ENCODE measurements at places on chromosomes 13 and 19.

DNA sequence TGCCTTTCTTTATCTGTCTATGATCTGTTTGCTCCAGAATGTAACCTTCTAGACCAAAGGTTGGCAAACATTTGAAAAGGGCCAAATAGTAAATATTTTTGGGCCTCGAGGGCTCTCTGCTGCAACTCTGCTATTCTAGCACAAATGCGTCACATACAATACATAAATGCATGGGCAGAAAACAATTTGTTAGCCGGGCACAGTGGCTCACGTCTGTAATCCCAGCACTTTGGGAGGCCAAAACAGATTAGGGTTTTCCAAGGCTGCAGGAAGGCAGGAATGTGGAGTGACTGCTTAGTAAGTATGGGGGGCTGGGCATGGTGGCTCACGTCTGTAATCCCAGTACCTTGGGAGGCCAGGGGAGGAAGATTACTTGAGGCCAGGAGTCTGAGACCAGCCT, 21.9 kb upstream of the EVI5L start:
- DNase-seq = no peak

DNA sequence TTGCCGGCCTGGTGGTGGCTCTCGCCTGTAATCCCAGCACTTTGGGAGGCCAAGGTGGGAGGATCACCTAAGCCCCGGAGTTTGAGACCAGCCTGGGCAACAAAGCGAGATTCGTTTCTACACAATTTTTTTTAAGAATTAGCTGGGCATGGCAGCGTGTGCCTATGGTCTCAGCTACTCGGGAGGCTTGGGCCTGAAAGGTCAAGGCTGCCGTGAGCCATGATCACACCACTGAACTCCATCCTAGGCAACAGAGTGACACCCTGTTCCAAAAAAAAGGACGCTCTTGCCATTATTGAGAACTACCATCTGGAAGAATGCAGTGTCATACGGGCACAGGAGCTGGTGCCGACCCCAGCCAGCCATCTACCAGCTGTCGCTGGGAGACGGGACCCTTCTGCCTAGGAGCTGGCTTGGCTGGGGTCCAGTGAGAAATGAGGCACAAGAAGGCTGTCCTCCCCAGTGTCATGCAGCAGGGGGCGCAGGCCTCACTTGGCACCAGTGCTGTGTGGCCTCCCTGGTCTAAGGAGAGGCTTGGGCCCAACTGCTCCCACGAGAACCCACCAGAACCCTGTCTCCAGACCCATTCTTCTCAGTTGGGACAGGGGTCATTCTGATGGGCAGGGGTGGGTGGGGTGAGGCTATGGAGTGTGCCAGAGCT, 12.2 kb upstream of the RELB start:
- no peak for DNase-seq

GRCh38 chr19:45473682-45474605, 6.1 kb downstream of the FOSB start:
- DNase-seq = no peak

DNA sequence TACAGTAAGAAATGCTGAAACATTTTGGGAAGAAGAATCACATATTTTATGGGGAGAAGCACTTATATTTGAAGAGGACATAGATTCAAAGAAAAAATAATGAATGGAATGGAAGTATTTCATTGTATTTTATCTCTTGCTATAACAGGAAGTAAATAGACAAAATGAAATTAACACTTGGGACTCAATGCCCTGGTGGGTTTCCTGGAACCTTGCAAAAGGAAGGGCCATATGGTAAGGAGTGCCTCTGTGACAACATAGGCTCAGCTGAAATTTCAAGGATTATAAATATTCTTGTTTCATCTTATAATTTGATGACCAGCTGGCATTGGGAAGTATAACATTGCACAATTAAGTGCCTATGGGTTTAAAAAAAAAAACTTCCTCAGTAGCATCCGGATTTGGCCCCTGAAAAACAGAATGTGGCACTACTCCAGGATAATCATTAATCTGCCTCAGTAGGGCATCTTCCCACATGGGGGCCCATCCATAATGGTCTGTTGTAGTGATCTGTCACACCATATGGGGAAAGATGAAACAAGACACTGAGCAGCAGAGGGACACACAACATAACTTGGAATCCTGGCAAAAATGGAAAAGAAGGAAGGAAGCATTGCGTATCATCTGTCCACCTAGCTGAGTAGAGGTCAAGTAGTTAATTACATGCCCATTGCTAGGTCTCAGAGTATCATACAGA, 321.6 kb downstream of the NDFIP2 start:
- no peak for DNase-seq

DNA sequence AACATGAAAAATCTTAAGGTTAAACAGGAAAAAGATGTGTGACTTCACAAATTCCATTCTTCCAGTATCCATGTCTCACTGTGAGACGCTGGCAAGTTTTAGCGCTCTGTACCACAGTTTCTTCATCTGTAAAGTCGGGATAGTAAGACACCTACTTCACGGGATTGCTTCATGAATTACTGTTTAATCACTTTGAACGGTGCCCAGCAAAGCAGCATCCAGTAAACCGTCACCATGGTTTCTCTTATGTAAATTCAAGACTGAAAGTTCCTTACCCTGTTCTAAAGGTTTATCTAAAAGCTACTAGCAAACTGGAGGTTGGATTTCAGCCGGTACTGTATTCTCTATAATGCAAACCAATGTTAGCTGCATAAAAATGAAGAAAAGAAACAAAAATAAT, 53.5 kb downstream of the KATNAL1 start:
- DNase-seq = no peak

DNA sequence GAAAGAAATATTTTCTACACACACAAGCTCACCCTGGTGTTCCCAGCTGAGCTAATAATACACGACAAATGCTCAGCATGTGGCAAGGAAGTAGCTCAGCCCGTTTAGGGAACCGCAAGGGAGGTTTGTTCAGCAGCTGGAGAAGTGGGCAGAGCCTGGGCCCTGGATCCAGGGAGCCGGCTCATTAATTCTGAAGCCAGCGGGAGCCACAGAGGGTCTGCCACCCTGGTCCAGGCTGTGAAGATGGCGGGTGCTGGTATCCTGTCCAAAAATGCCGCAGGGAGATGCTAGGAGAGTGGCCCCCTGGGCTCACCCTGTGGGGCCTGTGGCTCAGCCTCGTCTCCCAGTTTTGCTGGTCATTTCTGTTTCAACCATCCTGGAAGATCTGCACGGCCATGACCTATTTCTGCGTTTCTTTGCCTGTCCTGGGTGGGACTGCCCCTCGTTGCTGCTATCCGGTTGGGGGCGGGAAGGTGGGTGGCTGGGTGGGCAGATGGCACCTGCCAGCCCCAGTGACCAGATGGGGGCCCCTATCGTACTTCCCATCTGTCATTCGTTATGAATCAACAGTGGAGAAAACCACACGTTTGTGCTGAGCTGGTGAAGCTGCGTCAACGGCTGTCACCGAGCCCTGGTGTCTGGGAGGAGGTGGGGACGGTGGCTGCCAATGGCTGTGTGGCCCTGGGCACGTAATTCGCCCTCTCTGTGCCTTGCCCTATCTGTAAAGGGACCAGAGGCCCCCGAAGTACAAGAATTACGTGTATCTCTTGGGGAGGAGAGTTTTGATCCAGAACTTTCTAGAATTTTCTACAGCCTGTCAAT, 2.7 kb upstream of the GNA15 start:
- peak; percentile 80 for DNase-seq

DNA sequence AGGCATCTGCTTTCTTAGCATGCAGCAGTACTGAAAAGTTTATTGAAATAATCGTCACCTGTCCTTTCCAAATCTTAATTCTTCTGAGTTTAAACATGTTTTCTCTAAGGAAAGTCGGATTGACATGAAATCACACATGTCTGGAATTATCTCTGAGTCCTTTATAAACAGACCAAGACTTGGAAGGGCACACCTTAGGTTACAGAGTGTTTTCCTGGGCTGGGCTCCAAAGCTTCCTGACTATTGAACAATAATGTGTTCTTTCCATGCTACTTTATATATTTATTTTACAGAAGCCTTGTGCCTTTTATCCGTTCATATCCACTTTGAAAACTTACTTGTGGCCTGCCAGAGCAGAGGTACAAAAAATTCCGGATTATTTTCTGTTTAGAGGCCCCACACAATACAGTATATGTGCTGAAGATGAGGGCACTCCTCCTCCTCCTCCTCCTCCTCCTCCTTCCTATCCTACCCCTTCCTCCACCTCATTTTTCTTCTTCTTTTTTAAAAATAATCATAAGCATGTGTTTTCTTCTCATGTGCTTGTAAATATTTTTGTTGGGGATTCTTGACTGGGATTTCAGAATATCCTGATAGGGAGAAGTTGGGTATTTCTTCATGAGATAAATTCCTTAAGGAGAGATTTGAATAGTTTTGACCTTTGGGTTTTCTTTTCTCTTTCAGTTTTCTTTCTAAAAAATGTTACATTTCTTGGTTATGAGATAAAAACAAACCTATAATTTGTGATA, 52.3 kb downstream of the LRCH1 start:
- no peak for DNase-seq

DNA sequence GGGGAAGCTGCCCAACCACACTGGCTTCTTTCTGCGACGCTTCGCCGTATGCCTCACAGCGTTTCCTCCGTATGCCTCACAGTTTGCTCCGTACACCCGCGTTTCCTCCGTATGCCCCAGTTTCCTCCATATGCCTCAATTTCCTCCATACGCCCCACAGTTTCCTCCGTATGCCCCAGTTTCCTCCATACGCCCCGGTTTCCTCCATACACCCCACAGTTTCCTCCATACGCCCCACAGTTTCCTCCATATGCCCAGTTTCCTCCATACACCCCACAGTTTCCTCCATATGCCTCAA, 22.6 kb downstream of the GAS6 start:
- no peak for DNase-seq

DNA sequence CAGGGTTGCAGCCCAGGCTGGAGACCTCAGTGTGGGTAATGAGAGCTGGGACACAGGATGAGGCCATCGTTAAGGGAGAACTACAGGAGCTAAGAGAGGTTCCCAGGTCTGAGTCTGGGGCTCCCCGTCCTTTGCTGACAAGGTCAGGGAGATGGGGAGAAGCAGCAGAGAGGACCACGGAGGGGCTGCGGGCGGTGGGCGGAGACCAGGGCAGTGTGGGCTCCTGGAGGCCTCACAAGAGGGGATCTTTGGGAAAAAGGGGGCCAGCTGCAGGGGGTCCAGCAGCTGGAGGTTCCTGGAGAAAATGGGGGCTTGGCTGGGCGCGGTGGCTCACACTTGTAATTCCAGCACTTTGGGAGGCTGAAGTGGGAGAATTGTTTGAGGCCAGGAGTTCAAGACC, 16.0 kb downstream of the RFX1 start:
- DNase-seq = no peak

DNA sequence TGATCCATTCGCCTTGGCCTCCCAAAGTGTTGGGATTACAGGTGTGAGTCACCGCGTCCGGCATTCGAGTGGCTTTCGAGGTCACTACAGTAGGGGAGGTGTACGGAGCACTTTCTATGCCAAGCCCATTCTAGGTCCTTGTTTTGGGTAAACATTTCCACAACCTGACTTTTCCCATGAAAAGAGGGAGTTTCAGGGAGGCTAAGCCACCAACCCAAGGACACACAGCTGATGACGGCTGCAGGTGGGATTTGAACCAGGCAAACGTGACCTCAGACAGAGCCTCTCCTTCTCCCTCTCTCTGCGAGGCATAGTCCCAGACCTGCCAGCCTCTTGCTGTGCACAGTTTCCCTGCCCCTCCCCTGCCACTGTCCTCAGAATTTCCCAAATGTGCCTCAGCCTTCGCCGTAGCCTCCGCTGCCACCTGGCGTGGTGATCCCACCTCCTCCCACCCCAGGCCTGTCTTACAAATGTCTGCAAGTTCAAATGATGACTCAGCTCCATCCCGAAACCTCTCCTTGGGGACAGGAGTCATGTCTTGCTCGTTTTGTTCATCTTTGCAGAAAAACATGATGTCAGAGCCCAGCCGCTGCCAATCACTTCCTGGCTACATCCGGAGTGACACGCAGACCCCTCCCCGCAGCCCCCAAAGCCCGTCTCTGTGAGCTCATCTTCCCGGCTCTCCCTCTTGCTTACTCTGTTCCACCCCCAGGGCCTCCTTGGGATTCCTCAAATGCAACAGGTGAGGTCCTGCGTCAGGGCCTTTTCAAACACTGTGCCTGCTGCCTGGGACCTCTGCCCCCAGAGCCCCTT, 6.6 kb upstream of the GADD45B start:
- no peak for DNase-seq

DNA sequence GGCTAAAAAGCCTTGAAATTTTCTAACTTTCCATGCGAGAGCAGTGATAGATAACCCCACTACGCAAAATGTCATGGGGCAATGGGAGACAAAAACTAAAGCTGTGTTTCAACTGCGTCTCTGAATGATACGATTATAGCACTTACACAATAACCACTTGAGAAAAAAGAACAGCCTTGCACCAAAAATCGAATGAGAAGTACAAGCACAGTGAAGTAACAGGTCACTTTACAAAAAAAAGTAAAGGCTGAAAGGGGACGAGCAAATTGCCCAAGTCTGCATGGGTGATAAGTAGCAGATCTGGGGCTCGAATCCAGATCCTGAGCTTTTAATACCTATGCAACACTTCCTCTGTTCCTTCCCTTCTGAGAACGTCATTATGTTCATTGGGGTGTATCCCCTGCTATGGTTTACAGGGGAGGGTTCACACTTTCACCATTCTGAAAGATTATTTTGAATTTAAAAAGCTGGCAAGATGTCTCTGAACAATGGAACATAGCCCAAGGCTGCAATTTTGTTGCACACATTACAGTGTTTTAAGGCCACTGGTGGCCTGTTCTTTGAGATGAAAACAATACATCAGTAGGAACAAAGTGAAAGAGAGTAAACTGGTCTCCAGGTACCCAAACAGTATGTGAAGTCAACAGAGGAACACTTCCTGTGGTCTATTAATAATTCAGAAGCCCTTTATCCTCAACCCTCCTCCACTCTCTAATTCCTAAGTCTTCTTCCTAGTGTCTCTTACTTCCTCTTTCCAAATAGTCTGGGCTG, 3.2 kb downstream of the CPB2 start:
- no peak for DNase-seq

DNA sequence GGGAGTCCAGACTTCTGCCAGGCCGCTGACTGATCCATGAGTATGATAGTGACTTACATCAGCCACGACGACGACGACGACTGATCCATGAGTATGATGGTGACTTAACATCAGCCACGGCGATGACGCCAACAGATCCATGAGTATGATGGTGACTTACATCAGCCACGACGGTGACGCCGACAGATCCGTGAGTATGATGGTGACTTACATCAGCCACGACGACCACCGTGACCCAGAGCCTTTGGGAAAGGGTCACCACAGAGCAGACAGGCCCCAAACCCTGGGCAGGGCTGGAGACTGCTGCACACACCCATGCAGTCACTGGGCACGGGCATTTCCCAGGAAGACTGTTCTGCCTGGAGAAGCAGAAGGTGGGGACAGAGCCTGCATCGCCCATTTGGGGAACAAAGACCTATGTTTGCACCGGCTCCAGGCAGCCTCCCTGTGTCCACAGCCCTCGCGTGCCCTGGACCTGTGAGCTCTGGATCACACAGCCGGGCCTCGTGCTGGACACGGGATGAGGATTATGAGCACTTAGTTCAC, 130.9 kb upstream of the SPACA7 start:
- no peak for DNase-seq

DNA sequence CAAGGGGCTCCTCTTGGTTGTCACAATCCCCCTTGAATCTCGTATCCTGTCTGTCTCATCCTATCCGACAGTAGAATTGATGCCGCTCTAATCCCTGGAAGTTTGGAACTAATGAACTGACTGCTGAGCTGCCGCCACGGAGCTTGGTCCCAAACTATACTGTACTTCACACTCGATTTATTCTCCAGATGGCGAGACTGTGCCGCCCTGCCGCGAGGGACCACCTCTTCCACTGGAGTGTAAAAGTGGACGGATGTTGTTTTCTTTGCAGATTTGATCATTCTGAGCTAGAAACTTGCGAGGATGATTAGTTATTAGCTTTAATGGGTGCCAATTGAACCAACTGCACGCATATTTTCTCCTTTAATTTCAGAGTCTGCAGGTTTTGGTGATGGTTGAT, 117.2 kb downstream of the ZIC5 start:
- DNase-seq = no peak

Measured in KG1 (cell line).